Activated CD8-positive, alpha-beta memory T cell treated with anti-CD3 and anti-CD28 coated beads, Interleukin-2, amount 10 ng/mL, durations not matched to agents 7 days and 5 days (primary cell): ENCODE measurements at places on chromosomes 12 and 14. TPM values are rescaled to one million over a fixed set of nuclear protein-coding genes. Genes with fewer than 3 reads are reported as not detected.

DNA sequence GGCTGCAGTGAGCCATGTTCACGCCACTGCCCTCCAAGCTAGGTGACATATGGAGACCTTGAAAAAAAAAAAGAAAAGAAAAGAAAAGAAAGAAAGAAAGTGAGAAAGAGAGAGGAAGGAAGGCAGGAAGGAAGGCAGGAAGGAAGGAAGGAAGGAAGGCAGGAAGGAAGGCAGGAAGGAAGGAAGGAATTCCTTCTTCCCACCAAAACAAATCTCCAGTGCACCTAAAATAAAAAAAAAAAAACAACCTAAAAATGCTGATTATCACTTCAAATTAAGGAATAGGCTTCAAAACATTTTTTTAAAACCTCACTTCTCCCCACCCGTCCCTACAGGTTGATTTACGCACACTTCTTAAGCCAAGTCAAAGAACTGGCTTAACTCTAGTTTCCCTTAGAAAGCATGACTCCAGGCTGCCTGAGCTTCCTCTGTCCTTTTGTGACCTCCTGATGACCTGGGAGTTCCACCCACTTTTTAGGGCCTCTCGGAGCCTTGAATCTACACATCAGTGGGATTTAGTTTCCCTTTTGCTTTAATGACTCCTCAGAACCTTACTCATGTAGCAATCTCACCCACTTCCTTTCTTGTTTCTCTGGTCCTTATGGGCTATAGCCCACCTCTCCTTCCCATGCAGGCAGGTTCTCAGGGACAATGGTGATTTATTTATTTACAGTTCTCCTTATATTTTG, 18.6 kb downstream of the DUSP6 start:
- peaks cover 26% of the 10 kb centered on the region for H3K4me1 ChIP-seq
- no peaks in the 10 kb centered on the region for H3K27me3 ChIP-seq
- DNase-seq = peak; percentile 71
- H3K27ac ChIP-seq = peak overlapping the region; percentile 72
- peak overlapping the region; percentile 43 for H3K4me3 ChIP-seq
- peaks cover 24% of the 10 kb centered on the region for H3K36me3 ChIP-seq

- peak; percentile 54 for DNase-seq
- no peaks in the 10 kb centered on the region for H3K27me3 ChIP-seq
- no peaks in the 10 kb centered on the region for H3K36me3 ChIP-seq
Measured at GRCh38 chr12:614411-614970, 48.8 kb downstream of the NINJ2 start.

DNA sequence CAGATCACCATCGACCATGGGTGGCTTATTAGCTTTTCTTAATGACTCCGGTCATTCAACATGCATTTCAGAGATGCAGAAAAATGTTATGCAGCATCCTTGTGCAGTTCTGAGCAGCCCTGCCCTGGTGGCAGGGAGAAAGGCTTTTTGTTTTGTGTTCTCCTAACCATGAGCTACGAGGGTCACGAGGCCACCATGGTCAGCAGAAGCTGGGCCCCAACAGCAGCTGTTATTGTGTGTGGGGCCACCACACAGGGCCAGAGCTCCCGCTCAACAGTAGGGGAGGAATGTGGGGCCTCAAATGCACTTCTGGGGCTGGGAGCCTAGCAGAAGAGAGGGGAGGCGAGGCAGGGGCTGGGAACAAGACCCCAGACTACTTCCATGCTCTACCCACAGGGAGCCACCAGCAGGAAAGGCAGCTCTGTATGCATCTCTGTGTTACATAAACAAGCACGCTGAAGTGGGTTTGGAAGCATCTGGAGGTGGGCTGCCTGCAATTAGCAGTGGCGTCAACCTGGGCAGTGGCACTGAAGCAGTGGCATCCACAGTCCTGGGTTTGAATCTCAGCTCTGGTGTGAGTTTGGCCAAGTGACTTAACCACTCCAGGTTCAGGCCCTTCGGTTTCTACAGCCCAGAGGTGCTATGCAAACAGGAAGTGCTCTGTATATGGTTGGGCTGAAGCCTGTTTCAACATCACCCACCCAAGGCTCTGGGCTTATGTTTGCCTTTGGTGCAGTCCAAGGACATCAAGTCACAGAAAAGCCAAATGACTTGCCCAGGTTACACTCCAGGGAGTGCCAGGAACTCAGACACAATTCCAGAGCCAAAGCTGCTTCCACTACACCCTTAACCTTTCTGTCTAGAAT, 16.3 kb downstream of the GLTP start:
- no peaks in the 10 kb centered on the region for H3K36me3 ChIP-seq
- peak; percentile 53 for DNase-seq
- no peaks in the 10 kb centered on the region for H3K27me3 ChIP-seq
- no peak overlapping the region for H3K4me3 ChIP-seq
- H3K27ac ChIP-seq = peak overlapping the region; percentile 79

GRCh38 chr14:54138024-54138353, 181.4 kb upstream of the BMP4 start:
- H3K27ac ChIP-seq = no peak overlapping the region
- H3K36me3 ChIP-seq = no peaks in the 10 kb centered on the region
- peaks cover 4% of the 10 kb centered on the region for H3K27me3 ChIP-seq
- no peak overlapping the region for H3K4me3 ChIP-seq

DNA sequence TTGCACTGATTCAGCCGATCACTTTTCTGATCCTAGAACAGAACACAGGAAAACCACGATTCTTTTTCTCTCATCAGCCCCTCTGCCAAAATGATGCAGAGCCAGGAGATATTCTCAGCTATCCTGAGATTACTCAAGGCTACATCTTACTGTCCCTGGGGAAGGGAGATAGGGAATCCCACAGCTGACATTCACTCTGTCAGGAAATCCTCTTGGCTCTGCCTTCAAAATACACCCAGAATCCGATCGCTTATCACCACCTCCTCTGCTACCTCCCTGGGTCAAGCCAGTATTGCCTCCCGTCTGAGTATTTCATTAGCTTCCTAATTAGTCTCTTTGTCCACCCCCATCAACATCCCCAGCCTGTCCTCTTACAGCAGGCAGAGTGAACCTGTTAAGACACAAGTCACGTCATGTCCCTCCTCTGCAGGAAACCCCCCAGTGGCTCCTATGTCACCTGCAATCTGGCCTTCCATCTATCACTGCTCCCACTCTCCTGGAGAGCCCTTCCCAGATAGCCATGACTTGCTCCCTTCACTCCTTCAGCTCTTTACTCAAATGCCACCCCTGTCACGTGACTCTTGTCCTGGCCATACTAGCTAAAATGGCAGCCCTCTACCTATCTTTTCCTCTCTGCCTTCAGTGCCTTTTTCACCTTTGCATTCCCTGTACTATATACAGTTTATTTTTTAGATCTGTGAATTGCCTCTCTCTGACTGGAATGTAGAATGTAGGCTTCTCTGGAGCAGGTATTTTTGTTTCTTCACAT, 70.3 kb downstream of the GALNT4 start:
- peaks cover 38% of the 10 kb centered on the region for H3K36me3 ChIP-seq
- no peaks in the 10 kb centered on the region for H3K27me3 ChIP-seq
- no peak overlapping the region for H3K4me3 ChIP-seq
- no peak overlapping the region for H3K27ac ChIP-seq

EML1 gene
- total RNA-seq = not detected

GRCh38 chr14:57725399-57726077, 140.4 kb downstream of the SLC35F4 start:
- H3K4me3 ChIP-seq = no peak overlapping the region
- DNase-seq = no peak
- no peaks in the 10 kb centered on the region for H3K27me3 ChIP-seq

TAS2R14 gene
- 1.8 TPM for total RNA-seq

IAPP gene
- not detected for total RNA-seq

RTRAF gene
- 180 TPM for total RNA-seq

DNA sequence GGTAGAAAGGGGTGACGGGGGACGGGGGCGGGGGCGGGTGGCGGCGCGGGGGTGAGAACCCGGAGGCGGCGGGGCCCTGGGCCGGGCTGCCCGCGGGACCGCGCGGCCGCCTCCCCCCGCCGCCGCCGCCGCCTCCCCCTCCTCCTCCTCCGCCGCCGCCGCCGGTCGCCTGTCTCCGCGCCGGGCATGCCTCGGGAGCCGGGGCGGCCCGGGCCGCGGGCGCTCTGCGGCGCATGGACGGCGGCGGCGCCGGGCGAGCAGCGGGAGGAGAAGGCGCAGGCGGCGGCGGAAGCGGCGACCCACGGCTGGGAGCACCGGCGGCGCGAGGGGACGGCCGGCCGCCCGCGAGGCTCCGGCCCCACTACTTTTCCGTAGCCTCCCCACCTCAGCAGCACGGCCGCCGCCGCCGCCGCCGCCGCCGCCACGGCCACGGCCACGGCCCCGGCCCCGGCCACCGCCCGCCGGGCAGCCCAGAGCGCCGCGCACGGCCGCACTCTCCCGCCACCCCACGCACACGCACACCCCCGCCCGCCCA, at the start of gene NPAS3:
NPAS3 (plus strand) TSS at position 161 of the 535 bp plus-strand sequence.
- H3K27me3 ChIP-seq = peaks cover 62% of the 10 kb centered on the region
- no peak for DNase-seq
- H3K36me3 ChIP-seq = peaks cover 1% of the 10 kb centered on the region
- no peak within 1 kb of the TSS for H3K27ac ChIP-seq
- peaks cover 6% of the 10 kb centered on the region for H3K4me1 ChIP-seq
- H3K4me3 ChIP-seq = peak within 1 kb of the TSS; percentile 43

CLEC14A gene
- not detected for total RNA-seq

GRCh38 chr14:106372870-106373652, 846.7 kb downstream of the TMEM121 start:
- peaks cover 37% of the 10 kb centered on the region for H3K27me3 ChIP-seq
- H3K36me3 ChIP-seq = no peaks in the 10 kb centered on the region
- no peak overlapping the region for H3K27ac ChIP-seq
- H3K4me1 ChIP-seq = peaks cover 28% of the 10 kb centered on the region
- DNase-seq = peak; percentile 87

- peaks cover 13% of the 10 kb centered on the region for H3K4me1 ChIP-seq
- peak overlapping the region; percentile 80 for H3K27ac ChIP-seq
- H3K27me3 ChIP-seq = peaks cover 23% of the 10 kb centered on the region
- H3K4me3 ChIP-seq = peak overlapping the region; percentile 39
- DNase-seq = peak; percentile 56
Measured at GRCh38 chr14:61889914-61890351, 127.7 kb downstream of the SNAPC1 start.

GRCh38 chr12:3515506-3515905, 24.5 kb downstream of the PRMT8 start:
- H3K4me3 ChIP-seq = no peak overlapping the region
- no peaks in the 10 kb centered on the region for H3K36me3 ChIP-seq
- H3K27me3 ChIP-seq = peaks cover 18% of the 10 kb centered on the region
- H3K4me1 ChIP-seq = no peaks in the 10 kb centered on the region
- no peak overlapping the region for H3K27ac ChIP-seq

PPP1R36 gene
- total RNA-seq = not detected
